Activated naive CD4-positive, alpha-beta T cell treated with anti-CD3 and anti-CD28 coated beads for 36 hours (primary cell): ENCODE measurements at places on chromosomes 1 and 21.

GRCh38 chr1:72540674-72541073, 258.3 kb upstream of the NEGR1 start:
- no peak for DNase-seq

DNA sequence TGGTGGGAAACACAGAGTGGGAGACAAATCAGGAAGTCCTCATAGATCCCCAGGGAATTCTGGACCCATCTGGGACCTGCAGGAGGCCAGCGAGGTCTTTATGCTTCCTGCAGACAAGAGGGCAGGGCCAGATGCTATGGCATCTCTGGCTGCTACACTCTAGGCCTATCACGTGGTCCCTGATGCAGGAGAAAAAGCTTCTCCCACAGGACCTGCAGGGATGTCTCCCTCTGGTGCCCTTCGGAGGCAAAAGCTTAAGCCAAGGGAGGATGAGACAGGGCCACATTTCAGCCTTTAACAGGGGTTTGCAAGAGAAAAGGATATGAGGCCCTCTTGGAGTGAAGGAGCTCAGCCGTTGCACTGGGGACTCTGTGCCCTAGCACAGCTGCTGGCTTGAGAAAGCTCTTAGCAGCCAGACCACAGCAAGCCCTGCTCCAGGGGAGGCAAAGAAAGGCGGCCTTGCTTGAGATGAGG, 243.0 kb downstream of the C1orf94 start:
- no peak for DNase-seq

GRCh38 chr1:7826363-7826762, 26.5 kb downstream of the UTS2 start:
- DNase-seq: no peak

GRCh38 chr1:77400781-77401180, 119.0 kb downstream of the AK5 start:
- no peak for DNase-seq
